ENCODE measurements at places on chromosomes 7 and 10. TPM values are rescaled to one million over a fixed set of nuclear protein-coding genes. Genes with fewer than 3 reads are reported as not detected.

- peak; percentile 17 for DNase-seq
These were observed 18.7 kb upstream of the PCBD1 start for GRCh38 chr10:70906953-70907636.

Gene C7orf57
- total RNA-seq, result 0.14 TPM

GRCh38 chr7:132059141-132059540 is 502.7 kb upstream of the PODXL start:
- DNase-seq, result no peak

DNA sequence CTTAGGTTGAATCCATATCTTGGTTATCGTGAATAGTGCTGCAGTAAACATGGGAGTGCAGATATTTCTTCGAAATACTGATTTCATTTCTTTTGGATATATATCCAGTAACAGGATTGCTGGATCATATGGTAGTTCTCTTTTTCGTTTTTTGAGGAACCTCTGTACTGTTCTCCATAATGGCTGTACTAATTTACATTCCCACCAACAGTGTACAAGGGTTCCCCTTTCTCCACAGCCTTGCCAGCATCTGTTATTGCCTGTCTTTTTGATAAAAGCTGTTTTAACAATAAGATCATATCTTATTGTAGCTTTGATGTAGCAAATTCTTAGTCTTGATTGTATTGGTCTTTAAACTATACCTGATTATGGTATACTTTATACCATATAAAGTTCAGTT is 45.3 kb downstream of the ZNRF2 start:
- no peak for DNase-seq

DNA sequence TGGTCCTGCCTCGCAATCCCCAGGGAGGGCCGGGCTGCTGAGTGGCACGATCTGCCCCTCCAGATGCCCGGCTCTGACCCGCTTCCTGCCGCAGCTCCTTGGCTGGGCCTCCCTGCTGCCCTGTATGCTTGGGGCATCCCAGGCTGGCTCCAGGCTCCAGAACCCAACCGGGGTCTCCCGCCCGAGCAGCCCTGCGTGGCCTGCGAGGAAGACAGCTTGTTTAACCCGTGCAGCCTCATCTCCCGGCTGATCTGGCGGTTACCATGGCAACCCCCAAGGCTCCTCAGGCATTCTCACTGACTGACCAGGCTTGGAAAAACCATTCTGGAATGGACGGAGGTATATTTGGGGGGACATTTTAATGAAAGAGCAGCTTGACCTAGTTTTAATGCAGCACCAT is 232.4 kb upstream of the MYO3A start:
- no peak for DNase-seq

- DNase-seq, result no peak
These were observed 64.0 kb downstream of the DKK1 start for GRCh38 chr10:52378124-52378523.

Gene BZW2
- total RNA-seq, result 41.0 TPM

Gene CDC14C
- not detected for total RNA-seq

GRCh38 chr7:88686468-88687229 is 72.9 kb upstream of the ZNF804B start:
- no peak for DNase-seq

Gene HSPB1
- total RNA-seq, result 47.9 TPM

- no peak for DNase-seq
These were observed 695 bp downstream of the FAM237B start for GRCh38 chr7:90320418-90320800.

DNA sequence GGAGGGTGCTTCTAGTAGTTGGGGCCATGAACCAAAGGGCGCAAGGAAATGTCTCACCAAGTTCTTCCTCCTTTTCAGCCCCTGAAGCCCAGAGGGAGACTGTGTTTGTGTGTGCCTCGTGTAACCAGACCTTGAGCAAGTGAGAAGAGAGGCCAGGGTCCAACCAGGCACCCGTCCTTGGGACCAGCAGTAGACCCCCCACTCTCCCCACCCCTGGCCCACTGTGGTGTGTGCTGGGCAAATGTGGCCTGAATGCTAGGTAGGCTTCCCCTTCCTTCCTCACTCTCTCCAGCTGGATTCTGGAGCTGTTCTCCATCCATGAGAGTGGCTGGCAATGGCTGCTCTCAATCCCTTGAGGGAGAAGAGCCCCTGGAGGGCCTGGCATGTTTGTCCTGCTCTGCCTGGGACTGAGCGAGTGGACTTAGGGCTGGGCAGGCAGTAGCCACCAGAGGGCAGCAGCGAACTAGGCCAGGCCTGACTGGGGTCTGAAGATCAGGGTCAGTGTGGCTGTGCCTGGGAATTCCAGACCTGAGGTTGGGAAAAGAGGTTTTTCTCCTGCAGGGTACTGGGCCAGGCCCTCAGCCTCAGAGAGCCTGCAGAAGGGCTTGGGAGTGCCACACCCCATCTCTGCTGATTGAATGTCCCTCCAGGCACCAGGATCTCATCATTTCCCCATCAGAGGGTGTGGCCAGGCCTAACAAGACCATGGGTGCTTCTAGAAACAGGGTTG is 12.5 kb downstream of the SFRP5 start:
- DNase-seq, result peak; percentile 75

Measured in activated naive CD8-positive, alpha-beta T cell treated with anti-CD3 and anti-CD28 coated beads, Interleukin-2, amount 10 ng/mL, durations not matched to agents 7 days and 5 days (primary cell).